Urothelium cell line (cell line): ENCODE measurements at places on chromosomes 3 and 15.

- DNase-seq: peak; percentile 65
Measured at GRCh38 chr3:106332884-106333283, 464.1 kb upstream of the CBLB start.

DNA sequence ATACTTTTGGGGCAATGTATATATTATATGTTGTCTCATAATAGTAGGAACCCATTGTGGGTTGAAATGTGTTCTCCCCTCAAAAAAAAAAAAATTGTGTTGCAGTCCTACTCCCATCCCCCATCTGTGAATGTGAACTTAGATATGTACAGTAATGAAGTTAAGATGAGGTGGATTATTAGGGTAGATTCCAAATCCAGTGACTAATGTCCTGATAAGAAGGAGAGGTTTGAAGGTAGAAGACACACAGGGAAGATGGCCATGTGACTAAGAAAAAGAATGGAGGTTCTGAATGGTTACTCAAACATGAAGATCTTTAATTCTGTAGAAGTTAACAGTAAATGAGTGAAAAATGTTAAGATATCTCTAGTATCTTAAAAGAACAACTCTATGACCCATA, 3.0 kb upstream of the ATOSA start:
- no peak for DNase-seq

- no peak for DNase-seq
Measured at GRCh38 chr3:11150256-11150655, 4.0 kb upstream of the HRH1 start.

GRCh38 chr3:22236490-22237270, 485.7 kb upstream of the ZNF385D start:
- no peak for DNase-seq

GRCh38 chr3:21668012-21668411, 83.0 kb downstream of the ZNF385D start:
- DNase-seq: no peak

- peak; percentile 18 for DNase-seq
Measured at GRCh38 chr15:56732135-56732885, 999 bp downstream of the ZNF280D start.

- DNase-seq: no peak
Measured at GRCh38 chr3:191217301-191217700, 18.3 kb downstream of the OSTN start.

GRCh38 chr15:61582092-61582491, 353.0 kb upstream of the RORA start:
- no peak for DNase-seq

DNA sequence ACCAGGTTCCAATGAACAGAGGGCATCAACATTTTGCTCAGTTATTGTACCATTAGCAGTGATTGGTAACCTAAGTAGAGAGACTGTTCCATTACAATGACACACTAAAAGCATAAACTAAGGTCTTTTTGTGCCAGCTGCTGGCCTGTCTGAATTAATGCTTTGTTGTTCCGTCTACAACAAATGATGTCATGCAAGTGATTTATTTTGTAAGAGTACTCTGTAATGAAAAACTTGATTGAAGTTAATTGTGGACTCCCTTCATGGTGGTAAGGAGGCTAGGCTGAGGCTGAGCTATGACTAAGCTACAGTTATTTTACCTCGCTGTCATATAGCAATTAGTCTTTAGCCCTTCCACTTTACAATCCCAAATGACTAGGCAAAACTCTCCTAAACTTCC, 23.2 kb downstream of the RCN2 start:
- no peak for DNase-seq

DNA sequence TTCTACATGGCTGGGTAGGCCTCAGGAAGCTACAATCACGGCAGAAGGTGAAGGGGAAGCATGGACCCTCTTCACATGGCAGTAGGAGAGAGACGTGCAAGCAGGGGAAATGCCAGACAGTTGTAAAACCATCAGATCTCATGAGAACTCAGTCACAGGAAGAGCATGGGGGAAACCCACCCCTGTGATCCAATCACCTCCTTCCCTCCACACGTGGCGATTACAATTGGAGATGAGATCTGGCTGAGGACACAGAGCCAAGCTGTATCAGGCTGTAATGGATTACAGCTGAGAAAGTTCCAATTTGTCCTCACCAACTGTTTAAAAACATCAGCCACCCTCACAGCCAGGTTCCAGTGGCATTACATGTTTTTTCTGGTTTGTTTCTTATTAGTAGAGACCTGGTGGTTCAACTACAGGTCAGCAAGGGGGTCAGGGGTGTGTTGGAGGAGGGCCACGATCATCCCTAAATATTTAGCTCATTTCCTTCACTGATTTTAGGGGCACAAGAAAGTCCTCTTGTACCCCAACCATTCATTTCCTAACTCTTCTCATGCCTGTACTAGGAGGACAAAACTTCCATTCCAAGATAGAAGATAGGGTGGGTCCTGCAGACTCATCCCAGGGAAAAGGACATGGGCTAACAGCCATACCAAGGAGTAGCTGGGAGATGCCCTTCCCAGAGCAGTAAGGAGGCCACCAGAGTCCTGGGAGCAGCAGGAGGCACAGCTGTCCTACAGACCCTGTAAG, 54.4 kb downstream of the ANXA2 start:
- DNase-seq: no peak

DNA sequence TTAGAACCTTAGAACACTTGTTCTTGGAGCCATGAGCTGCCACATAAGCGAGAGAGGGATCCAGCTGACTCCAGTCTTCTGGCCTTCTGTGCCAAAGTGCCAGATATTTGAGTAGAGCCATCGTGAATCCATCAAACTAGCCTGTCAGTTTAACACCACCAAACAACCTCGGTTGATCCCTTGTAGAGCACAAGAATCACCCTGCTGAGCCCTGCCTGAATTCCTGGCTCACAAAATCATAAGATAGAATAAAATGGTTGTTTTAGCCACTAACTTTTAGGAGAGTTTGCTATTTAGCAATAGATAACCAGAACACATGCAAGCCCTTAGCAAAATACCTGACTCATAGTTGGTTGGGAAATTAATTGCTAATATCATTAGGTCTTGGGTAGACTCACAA, 407.6 kb upstream of the PROK2 start:
- DNase-seq: no peak

DNA sequence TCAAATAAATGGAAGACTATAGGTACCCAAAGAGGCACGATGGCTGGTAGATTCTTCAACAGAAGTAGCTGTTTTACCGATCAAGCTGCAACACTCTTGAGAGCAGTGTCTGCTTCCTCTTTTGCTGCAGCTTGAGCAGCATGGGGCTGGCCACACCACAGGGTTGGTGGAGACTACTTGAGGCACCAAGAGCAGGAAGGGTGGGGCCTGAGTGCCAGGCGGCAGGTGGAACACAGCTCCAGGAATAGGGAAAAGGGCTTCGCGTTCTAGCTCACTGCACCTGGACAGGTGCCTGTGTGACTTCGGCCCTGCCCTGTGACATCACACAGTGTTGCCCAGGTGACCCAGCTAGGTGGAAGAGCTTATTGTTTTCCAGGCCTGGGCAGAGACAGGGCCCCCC, at the start of gene CCDC33:
Gene CCDC33, plus strand, starts transcription at position 365 of the 400 bp plus-strand sequence. CDS start 394 bp downstream, outside the sequence.
- DNase-seq: no peak

DNA sequence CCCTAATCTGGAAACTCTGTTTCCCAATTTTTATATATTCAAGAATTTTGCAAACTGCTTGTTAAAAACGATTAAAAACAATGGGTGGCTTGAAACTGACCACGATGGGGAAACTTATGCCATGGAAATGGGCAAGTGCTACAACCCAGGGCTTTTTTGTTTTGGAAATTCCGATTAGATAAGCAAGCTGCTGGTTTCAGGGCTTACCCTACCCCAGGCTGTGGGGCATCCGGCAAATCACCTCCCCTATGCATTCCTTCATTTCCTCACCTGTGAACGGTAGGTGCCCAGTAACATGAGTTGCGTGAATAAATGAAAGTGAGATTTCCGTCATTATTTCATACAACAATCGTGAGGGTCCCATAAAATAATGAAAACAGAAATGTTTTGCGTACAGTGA, 34.3 kb downstream of the ST6GAL1 start:
- DNase-seq: no peak

GRCh38 chr15:61474796-61475195, 245.7 kb upstream of the RORA start:
- no peak for DNase-seq

GRCh38 chr3:42961633-42962032, 17.5 kb upstream of the GASK1A start:
- DNase-seq: peak; percentile 61

DNA sequence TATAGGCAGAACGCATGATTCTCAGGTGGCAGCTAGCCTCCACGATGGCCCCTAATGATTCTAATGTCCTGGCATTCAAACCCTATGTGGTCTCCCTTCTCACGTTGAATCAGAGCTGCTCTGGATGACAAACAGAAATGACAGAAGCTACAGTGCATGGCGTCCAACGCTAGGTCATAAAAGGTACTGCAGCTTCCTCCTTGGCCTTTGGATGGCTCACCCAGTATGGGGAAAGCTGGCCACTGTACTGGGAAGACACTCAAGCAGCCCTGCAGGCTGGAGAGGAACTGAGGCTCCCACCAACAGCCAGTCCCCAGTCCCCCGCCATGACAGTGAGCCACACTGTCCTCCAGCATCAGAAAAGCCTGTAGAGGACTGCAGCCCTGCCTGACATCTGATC, 286.3 kb downstream of the FAM43A start:
- no peak for DNase-seq

- DNase-seq: no peak
Measured at GRCh38 chr3:167520266-167521005, 46.6 kb upstream of the SERPINI2 start.

DNA sequence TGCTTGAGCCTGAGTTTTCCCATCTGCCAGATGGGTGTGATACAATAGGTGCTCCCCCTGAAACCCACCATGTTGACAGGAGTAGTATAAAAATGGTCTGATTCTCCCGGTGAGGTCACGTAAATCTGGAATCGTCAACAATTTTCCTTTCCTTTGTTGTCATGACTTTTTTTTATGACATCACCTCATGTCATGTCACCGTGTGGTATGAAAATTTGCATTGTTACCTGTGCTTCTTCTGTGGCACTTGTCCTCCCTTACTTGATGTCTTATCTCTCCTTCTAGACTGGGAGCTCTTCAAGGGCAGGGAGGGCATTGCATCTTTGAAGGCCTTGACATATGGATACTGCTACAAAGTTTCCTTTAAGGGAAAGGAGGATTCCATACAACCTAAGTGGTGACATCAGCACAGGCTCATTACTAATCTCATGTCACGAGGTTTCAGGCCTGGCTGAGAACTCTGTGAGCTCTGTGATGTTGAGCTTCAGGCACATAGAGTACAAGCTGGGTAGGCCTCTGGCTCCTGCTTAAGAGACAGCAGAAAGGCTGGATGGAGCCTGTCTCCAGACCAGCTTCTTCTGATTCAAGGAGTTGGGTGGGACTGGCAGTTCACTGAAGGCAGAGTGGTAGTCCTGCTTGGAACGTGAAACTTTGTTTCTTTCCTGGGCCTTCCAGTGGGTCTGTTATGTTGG, 66.3 kb downstream of the LPP start:
- no peak for DNase-seq

- DNase-seq: no peak
Measured at GRCh38 chr15:36914466-36914865, 185.9 kb downstream of the MEIS2 start.

- no peak for DNase-seq
Measured at GRCh38 chr3:177715980-177716379, 518.7 kb upstream of the TBL1XR1 start.

DNA sequence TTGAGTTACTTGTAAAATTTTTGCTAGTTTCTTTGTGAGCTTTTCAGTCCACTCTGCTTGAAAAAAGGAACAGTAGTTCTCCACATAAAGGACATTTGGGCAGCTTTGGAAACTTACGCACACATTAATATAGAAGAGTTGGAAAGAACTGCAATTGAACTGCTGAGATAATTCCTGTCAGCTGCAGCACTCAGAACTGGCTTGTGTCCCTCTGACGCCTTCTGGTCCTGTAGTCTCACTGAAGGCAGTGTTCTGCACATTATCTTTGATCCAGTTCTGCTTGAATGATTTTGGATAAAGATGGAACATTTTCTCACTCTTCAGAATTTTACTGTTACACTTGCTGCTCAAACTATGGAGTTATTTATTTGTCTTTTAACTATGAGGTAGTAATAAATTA, 901.9 kb downstream of the OTOL1 start:
- no peak for DNase-seq

- DNase-seq: no peak
Measured at GRCh38 chr3:71968544-71968943, 183.6 kb upstream of the PROK2 start.

GRCh38 chr15:72472992-72473610, 1.0 kb upstream of the ARIH1 start:
- DNase-seq: no peak

DNA sequence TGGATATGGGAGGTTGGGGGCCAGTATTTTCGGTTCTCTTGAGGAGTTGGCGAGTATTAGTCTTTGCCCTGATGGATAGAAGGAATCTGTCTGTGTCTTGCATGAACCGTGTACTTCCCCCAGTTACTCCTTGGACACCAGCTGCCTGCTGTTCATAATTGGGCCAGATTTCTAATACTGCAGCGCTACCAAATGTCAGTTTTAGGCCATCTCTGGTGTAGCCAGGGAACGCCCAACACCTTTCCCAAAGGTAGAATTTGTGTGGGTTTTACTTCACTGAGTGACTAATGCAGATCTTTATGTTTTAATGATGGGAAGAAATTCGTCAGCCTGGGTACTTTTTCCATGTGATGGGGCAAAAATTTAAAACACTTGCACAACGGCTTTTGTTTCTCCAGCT, 18.4 kb downstream of the FLNB start:
- no peak for DNase-seq

- DNase-seq: no peak
Measured at GRCh38 chr3:128182656-128183055, 29.4 kb downstream of the EEFSEC start.

DNA sequence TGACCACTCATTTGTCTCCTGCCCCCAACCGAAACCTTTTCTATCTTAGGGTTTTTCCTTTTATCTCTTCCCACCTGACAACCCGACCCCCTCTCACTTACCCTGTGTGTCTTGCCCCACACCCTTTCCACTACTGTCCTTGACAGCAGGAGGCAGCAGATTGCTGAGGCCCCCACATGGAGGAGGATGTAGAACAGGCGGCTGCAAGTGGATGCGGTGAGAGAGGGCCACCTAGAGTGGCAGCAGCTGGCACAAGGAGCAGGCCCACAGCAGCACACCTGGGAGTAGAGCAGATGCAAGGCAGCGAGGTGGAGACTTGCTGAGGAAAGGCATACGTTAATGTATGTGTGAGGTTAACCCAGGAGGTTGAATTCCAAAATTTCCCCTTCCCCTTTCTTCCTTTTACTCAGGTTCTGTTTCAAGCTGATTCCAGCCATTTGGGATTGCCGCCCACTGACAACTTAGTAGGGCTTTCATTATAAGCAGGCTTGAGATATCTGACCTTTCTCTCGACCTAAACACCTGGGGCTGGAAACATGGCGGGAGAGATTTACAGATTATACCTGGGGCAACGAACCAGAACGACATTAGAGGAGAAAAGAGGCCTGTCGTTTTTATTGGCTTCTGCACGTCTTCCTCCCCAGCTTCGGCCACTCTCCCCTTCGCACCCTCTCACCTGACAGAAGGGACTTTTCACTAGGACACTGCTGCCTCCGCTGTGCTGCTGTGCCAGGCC, 643 bp downstream of the SERINC4 start:
- DNase-seq: no peak

GRCh38 chr3:56522374-56522773, 34.6 kb upstream of the CCDC66 start:
- no peak for DNase-seq
